G401 (cell line): ENCODE measurements at places on chromosomes 7 and 10.

DNA sequence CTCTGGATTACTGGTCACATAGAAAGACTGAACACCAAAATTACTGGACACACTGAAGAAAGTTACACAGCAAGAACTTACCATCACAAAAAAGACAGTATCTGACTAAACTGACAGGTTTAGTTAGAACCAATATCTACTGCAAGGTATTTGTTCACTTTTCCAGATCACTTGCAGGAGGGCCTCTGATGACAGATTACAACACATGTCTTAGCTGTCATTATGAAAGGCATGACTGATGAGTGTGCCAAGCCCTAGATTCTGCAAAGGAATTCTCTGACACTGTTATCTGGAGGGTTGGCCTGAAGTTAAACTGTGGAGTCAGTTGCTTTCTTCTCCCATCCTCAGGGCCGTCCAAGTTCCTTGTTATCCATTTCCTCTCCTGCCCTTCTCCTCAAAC is 242.7 kb downstream of the KIF20B start:
- no peak for DNase-seq

GRCh38 chr10:31769564-31769963 is 159.1 kb downstream of the ARHGAP12 start:
- DNase-seq: no peak

DNA sequence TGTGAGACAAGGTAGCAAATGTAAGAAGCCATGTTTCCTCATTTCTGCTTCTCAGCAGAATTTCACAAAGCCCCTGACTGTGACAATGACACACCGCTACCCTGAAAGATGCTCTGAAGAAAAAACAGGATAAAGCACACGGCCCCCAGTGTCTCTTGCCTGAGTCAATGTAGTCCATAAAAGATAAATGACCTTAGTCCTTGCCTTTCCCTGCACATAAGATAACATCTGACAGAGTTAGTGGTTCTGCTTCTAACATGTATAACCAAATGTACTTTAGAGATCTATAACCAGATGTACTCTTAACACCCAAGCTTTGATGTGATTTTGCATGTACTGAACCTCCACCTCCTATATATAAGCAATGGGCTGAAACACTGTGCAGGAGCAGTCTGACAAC is 3.0 kb upstream of the SND1 start:
- no peak for DNase-seq

DNA sequence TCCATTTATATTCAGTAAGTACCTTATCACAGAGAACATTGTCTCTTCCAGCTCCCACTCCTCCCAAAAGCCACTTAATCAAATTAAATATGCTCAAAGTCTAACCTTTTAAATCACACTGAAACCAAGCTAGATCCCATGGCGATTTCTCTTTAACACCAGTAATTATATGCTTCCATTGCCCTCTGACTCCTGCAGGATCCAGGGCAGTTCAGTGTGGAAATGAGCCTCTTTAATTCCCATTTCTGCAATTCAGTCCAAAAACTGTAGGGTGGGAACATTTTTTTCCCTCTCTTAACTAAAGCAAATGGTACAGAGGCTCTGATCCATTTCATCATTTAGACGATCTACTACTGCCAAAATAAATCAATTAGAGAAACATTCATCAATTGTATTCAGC is 872.3 kb upstream of the PHF14 start:
- DNase-seq: no peak

DNA sequence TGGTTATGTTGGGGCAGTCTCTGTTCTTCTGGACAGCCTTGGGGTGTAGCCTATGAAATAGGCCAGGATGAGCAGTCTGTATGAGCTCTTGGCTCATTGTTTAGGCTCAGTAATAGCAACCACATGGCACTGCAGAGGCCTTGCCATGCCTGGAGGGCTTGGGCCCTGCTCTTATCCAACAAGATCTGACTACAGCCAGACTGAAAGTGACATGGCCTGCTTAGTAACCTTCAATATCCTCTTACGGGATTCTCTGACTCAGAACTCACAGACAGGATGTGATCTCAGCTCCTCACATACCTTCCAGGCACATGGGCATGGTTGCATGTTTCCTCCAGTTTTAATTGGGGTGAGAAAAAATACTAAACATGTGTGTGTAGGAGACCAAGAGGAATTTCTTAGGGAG is 289.3 kb downstream of the PTEN start:
- DNase-seq: no peak

GRCh38 chr7:74482629-74483401 is 29.1 kb downstream of the GTF2IRD1 start:
- no peak for DNase-seq

- DNase-seq: no peak
Observed at GRCh38 chr7:12965767-12966166, 278.3 kb downstream of the ARL4A start.

GRCh38 chr10:78196964-78197363 is 163.3 kb downstream of the RPS24 start:
- no peak for DNase-seq

- DNase-seq: no peak
Observed at GRCh38 chr10:111874576-111874975, 309.0 kb downstream of the GPAM start.

DNA sequence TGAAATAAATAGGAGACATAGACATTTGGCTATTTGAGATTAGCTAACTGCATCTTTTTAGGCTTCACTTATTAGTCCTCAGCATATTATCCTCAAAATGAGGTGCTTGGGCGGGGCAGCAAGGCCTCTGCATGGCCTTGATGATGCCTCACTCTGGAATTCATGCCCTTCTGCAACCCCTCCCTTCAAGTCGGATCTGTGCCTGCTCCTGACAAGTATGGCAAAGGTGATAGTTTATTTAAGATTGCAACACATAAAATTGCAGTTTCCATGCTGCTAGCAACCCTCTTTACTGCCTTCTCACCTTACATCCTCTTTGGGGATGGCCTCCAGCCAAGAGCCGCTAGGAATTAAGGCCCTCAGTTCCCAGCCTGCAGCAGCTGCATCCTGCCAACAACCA is 241.3 kb upstream of the ADARB2 start:
- no peak for DNase-seq

GRCh38 chr7:95725205-95725604 is 47.1 kb upstream of the DYNC1I1 start:
- peak; percentile 50 for DNase-seq

GRCh38 chr10:88066319-88066718 is 202.9 kb downstream of the PTEN start:
- DNase-seq: no peak

- DNase-seq: no peak
Observed at GRCh38 chr7:67896721-67897120, 900.1 kb downstream of the TYW1 start.

DNA sequence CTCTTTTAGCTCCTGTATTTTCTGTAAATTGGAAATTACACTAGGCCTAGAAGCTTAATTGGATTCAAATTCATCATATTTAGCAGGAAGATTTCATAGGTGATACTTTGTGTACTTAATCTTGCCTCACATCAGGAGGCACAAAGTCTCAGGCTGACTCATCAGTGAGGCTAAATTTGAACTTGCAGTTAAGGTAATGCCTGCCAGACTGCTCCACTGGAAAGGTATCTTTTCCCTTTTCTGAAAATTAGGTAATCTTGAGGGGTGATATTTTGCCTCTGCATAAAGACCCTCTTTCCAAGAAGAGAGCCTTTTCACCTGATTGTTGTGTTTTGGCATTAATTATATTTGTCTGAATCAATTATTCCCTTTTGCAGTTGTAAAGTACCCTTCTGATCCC is 14.6 kb downstream of the PPIA start:
- no peak for DNase-seq

DNA sequence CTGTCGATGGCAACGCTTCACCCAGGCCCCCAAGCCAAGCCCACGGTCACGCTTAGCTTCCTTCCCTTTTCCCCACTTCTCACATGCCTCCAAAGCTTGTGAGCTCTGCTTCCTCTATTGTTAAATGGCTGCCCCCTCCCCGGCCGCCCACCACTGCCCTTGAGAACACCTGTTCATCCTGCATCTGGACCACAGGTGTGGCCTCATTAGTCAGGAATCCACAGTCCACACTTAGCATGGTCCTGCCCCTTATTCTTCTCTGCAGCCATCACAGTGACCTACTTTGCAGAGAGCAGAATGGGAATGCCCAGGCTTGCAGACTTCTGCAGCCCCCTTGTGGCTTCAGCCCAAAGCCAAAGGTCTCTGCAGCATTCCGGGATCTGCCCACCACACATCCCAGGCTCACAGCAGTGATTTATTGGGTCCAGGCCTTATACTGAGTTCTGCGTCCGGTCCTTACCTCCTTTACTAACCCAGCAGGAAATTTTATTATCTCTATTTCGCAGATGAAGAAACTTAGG is 66.9 kb downstream of the PTPRE start:
- no peak for DNase-seq

DNA sequence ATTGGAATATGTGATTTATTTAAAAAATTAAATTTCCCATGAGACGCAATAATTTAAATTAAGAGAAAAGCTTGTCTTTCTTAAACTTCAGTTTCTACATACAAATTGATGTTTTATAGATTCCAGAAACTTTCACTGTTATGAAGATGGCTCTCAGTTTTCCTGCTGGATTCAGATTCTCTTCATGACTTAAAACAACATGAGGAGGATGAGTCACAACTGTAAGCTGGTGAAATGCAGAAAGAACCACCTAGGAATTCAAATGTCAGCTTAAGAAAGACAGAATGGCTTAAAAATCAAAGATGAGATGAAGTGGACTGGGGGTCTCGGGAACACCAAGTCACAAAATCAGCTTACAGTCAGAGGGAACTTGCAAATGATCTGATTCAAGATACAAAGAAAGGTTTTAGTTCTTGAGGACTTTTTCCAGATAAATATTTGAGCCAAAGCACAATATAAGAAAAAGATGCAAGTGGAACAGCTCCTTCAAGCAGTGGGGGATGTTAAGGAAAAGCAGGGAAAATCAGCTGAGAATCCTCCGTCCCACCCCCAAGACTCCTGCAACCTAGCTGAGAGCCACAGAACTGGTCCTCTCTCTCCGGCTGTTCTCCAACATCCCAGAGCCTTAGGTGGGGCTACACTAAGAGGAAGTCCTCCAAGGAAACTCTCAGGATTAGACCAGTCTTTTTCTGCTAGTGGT is 279.8 kb downstream of the KCNMA1 start:
- no peak for DNase-seq

DNA sequence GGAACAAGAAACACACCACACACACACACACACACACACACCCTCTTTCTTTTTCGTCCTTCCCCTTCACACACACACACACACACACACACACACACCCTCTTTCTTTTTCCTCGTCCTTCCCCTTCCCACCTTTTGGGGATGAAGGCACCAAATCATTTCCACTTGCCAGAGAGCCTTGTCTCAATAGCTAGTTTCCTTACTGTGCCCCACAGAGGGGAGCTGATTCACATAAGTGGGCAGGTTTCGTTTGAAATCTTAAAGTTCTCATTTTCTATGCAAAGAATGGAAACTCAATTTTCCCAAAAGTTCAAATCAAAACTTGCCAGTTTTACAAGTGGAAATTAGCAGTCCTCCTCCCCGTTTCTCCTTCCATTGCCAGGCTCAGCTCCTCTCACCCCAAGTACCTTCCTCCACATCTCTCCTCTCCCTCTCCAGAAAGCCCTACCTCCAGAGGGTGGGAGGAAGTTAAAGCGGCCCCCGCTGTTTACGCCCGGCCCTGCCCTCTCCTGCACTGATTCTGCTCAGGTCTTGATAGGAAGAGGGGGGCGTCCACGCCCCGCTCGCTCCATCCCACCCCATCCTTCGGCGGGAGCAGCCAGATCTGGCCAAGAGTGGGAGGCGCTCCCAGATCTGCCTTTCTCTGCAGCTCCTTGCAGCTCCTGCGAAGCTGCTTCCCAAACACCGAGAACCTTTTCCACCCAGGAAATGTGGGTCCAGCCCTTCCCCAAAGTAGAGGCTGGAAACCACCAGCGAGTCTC is 1.3 kb downstream of the CTTNBP2 start:
- DNase-seq: peak; percentile 73

GRCh38 chr10:61464461-61465170 is 11.4 kb upstream of the TMEM26 start:
- DNase-seq: no peak

DNA sequence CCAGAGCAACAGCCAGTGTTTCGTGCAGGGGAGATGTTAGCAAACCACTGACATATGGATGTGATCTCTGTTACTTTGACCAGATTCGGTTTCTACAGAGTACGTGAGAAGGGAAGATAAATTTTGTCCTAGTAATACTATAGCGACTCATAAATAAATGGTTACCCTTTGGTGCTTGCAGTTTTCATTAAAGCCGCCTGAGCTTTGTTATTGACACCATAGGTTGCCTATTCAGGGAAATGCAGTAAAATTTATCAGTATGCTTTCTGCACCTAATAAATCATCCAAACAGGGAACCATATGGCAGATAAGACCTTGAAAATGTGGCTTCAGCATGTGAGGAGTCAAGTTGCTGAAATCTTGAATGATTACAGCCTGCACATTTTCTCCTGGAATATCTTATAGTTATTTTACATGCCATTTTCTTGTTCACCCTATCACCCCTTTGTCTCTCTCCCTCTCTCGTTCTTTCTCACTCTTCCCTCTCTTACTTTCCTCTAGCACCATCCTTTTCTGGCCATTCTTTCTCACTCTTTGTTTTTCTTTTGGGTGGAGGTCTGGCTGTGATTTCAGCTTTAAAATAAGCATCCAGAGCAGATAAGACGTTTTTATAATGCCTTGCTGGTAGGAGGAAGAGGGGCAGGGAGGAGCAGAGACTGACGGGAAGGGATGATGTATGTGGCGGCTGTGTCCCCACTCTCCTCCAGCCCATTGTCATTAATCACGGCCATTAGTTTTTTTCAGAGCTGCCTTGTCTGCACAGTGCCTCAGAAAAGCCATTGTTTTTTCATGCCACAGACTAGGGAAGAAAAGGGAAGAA is 182.5 kb downstream of the LRMDA start:
- DNase-seq: no peak

DNA sequence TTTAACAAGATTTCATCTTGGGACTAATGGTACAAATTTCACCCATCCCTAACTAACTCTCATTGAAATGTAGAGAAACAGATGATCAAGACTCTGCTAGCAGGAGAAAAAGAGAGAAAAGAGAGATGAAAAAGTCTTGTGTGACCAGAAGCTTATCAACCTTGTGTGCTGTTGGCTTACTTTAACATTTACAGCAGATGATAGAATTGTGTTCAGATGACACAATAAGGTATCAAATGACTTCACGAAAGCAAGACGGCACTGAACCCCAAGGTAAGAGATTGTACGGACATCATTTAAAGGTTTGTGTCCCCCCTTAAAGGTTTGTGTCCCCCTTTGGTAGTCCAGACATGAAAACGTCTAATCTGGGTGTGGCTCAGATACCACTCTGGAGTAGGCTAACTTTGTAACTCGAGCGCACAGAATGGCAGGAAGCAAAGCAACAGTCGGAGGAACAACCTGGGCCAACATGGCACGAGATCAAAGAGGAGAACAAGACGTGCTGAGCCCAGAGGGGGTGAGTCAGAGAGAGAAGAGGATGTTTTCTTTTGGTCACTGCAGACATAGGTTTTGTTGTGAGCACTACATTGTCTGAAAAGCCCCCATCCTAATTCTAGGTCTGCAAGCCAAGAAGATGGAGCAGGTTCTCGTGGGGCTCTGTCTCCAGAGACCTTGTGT is 10.4 kb upstream of the LMBR1 start:
- no peak for DNase-seq

DNA sequence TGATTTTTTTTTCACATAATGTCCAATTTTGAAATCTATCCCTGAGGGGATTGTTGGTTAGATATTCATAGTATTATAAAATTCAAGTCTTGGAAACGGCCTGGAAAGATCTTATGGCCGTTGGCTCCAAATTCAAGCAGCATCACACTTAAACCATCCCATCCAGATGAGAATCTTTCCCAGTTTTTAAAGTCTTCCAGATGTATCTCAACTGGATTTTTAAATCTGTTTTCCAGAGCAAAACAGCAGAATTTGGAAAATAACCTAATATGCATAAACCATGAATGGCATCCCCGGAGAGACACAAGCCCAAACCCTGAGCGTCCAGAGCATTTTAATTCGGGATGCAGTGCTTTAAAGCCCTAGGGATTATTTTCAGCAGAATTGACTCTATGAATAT is 208.2 kb upstream of the PRKCQ start:
- no peak for DNase-seq
